ENCODE measurements at places on chromosomes 3 and 15. TPM values are rescaled to one million over a fixed set of nuclear protein-coding genes. Genes with fewer than 3 reads are reported as not detected.

GOLGA6B gene
- total RNA-seq: not detected

DCBLD2 gene
- 67.7 TPM for total RNA-seq

GP5 gene
- 0.22 TPM for total RNA-seq

GOLGA8S gene
- 1.1 TPM for total RNA-seq

PPARG gene
- 7.8 TPM for total RNA-seq

GASK1A gene
- total RNA-seq: 0.16 TPM

PARP16 gene
- total RNA-seq: 4.7 TPM

FBXL2 gene
- total RNA-seq: 3.6 TPM

MORF4L1 gene
- total RNA-seq: 335 TPM

SPSB4 gene
- total RNA-seq: 4.9 TPM

SH2D7 gene
- not detected for total RNA-seq

EOMES gene
- not detected for total RNA-seq

SLC38A3 gene
- 6.6 TPM for total RNA-seq

OSTN gene
- 0.48 TPM for total RNA-seq

Measured in cardiac septum (tissue), 1 donor.